HCT116 (cell line): ENCODE measurements at places on chromosomes 12 and 14. TPM values are rescaled to one million over a fixed set of nuclear protein-coding genes. Genes with fewer than 3 reads are reported as not detected.
A peak's percentile ranks its signal among the peaks of the same experiment; 100 is the strongest.

Gene PRB2
- total RNA-seq: not detected

Gene TMEM229B
- 0.71 TPM for total RNA-seq

DNA sequence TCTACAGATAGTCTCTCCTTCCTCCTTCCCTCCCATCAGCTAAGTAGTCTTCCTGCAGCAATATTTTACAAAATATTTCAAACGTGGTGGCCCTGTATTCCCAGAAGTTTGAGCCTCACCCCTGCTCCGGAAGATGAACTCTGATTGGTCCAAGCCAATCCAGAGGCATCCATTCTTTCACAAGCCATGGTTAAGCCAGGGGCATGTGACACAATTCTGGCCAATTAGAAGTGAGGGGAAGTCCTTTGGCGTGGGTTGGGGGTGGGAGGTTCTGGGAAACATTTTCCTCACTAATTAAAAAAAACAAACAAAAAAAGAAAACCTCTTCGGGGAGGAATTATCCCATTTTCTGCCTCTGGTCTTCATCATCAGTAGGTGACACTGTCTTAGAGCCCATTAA, 69.4 kb upstream of the GSC start:
- no peak overlapping the region for H3K4me3 ChIP-seq
- H3K27ac ChIP-seq: no peak overlapping the region
- DNase-seq: no peak
- H3K4me1 ChIP-seq: no peaks in the 10 kb centered on the region
- H3K27me3 ChIP-seq: no peaks in the 10 kb centered on the region
- no peaks in the 10 kb centered on the region for H3K36me3 ChIP-seq

GRCh38 chr14:106809615-106810014, 1283.2 kb downstream of the TMEM121 start:
- H3K4me3 ChIP-seq: no peak overlapping the region
- H3K36me3 ChIP-seq: no peaks in the 10 kb centered on the region
- H3K27me3 ChIP-seq: no peaks in the 10 kb centered on the region
- no peaks in the 10 kb centered on the region for H3K4me1 ChIP-seq
- no peak overlapping the region for H3K27ac ChIP-seq
- no peak for DNase-seq

DNA sequence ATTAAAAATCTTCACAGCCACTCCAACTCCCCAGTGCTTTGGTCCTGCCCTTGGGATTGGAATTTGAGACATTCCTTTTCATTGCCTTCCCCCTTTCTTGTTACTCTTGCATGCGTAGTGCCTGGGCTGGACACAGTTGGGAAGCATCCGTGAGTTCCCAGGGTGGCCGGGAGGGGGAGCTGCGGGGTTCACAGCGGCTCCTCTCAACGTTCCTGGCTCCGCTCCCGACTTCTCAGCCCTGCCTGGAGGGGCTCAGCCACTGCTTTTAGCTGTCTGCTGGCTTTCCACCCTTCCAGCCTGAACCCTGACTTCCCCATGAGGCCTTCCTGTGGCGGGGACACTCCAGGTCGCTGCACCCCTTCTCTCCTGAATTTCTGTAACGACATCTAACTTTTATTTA, 3.2 kb downstream of the TEX52 start:
- peaks cover 7% of the 10 kb centered on the region; the same call in 1 of the 2 replicates for H3K36me3 ChIP-seq
- H3K4me3 ChIP-seq: no peak overlapping the region
- H3K27me3 ChIP-seq: no peaks in the 10 kb centered on the region
- no peak overlapping the region for H3K27ac ChIP-seq

DNA sequence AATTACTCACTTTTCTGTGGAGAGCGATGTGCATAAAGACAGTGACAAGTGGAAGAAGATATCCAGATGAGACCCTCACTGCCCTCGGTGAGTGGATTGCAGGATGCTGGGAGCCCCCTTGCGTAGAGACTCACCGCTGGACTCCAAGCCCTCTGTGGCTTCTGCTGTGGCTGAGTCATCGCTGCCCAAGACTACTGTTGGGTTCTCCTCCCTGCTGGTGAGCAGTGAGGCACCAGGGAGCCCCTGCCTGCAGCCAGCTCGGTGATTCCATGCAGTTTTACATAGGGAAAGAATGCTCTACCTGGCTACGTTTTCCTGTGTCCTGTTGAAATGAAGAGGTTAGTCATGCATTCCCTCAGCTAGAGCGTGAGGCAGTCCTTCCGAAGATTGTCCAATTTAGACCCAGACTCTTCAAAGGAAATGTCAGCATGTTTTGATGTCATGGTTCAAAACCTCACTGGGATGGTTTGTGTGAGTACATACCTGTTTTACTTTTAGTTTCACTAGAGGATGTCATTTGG, 28.2 kb downstream of the TRAF3 start:
- no peaks in the 10 kb centered on the region for H3K36me3 ChIP-seq
- peak overlapping the region; percentile 88 for H3K27ac ChIP-seq
- peak overlapping the region; percentile 41 for H3K4me3 ChIP-seq
- peak; percentile 68 for DNase-seq
